Fibroblast of skin of left biceps (primary cell): ENCODE measurements at places on chromosomes 6 and 20.

- no peak for DNase-seq
Observed at GRCh38 chr6:136846046-136846445, 23.7 kb downstream of the PEX7 start.

GRCh38 chr6:70385901-70386300 lies 27.4 kb upstream of the FAM135A start:
- no peak for DNase-seq

- no peak for DNase-seq
Observed at GRCh38 chr20:9427430-9428291, 86.7 kb upstream of the LAMP5 start.

GRCh38 chr6:36118550-36119107 lies 11.7 kb upstream of the MAPK13 start:
- DNase-seq = no peak

- DNase-seq = no peak
Observed at GRCh38 chr20:50821994-50822393, 27.1 kb downstream of the BCAS4 start.

- DNase-seq = no peak
Observed at GRCh38 chr6:34938268-34938667, 49.2 kb downstream of the ANKS1A start.

DNA sequence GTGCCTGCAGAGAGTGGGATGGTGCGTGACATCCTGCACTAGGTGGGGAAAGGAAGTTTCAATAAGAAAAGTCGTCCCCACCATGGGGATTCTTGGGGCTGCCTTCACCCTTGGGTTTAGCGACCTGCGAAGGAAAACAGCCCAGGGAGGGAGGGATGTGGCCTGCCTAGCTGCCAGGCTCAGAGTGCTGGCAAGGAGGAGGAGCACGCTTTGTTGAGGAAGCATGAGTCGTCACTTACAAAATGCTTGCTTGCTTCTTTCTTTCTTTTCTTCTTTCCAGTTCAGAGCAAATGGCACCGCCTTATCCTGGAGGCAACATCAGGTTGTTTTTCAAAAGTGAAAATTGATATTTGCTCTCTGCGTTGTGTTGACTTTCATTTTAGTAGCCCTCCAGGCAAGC lies 123.2 kb downstream of the TFAP2C start:
- DNase-seq = no peak

GRCh38 chr6:130697995-130698535 lies 129.1 kb upstream of the SMLR1 start:
- no peak for DNase-seq

GRCh38 chr20:15823718-15824117 lies 749.5 kb downstream of the KIF16B start:
- DNase-seq = no peak

DNA sequence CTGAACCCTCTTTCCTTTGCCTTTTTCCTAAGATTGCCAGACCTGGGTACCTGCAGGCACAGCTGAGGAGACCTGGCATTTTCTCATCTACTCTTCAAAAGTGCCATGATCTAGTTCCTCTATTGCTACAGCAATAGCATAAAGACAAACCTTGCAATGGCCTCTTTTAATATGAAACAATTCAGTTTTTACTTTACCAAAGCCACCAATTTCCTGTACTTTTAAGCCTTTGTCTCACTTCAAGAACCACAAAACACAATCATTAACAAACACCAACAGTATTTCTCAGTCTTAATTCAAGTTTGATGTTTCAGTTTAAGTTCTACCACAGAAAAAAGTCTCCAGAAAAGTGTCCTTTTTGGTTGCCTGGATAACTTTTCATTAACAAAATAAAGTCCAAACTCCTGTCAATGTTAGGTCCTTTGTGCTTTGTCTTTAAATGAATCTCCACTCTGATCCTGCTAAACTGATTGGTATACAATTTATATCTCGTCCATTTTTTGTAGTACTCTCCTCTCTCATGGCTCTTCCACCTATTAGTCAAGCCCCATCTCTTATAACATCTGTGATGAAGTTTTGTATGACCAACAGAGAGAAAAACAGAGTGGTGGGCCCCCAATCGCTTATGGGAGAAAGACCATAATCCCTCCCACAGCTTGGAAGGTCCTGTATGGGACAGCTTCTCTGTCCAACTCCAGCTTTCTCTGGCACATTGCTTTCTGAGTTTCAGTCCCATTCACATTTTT lies 50.5 kb upstream of the THEMIS start:
- no peak for DNase-seq

DNA sequence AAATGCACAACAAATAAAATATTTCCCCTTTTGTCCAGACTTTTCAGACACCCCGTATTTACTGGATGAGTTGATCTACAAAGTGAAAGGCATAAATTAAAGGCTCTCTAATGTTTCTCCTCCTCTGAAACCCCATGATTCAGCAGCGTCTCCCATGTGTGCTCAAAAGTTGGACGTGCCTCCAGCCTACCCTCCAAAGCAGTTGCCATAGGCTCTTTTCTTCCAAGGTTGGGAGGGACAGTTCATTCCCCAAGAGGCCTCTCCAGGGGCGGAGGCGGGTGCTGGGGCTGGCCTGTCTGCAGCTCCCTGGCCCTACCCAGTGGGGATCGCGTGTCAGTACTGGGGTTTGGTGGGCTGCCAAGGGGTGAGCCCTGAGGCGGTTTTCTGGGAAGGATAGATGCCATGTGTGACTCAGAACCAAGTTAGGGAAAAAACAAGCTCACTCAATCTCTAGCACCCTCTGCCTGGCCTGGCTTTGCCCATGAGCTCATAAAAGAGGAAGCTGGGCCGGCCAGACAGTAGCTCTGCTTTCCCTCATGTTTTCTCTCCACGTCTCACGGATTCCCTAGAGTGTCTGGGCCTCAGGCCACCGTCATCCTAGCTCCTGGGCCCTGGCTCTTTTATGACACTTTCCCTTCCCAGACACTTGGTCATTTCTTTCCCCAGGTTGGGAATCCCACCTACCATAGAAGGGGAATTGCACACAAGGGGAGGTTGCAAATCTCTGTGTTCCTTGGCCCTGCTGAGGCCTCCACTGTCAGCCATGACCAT lies 8.0 kb upstream of the IER3 start:
- peak; percentile 99 for DNase-seq

DNA sequence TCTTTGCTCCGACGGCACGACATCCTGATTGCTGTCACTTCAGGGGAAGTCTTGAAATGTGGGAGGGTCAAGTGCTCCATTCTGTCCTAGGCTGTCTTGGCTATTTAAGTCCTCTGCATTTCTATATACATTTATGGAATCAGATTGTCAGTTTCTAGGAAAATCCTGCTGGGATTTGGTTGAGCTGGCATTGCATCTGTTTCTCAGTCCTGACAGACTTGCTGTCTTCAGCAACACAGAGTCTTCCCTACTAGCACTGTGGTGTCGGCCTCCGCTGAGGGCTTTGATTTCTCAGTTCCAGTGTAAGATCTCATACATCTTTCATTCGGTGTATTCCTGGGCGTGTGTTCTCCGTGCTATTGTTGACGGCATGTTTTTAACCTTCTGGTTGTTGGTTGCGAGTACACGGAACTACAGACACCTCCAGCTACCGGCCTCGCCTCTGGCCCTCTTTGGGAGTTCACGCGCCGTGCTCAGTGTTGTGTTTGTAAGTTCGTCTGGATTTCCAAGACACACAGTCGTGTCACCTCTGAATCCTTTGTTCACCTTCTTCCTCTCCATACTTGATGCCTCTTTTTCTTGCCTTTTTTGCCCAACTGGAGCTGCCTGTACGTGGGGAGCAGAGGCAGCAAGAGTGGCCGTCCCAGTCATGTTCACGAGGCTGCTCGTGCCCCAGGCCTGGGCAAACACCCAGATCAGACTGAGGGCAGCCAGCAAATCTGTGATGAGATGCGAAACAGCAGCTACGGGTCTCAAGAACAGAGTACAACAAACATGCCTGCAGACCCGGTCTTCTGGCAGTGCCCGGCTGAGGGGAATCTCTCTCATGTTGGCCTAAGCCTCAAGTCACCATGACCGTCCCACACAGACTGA lies 92.8 kb downstream of the TAF4 start:
- no peak for DNase-seq

- no peak for DNase-seq
Observed at GRCh38 chr6:7909323-7910276, 988 bp downstream of the TXNDC5 start.

- no peak for DNase-seq
Observed at GRCh38 chr6:168574699-168575195, 133.8 kb downstream of the SMOC2 start.

- no peak for DNase-seq
Observed at GRCh38 chr20:22390543-22390903, 193.8 kb downstream of the FOXA2 start.

DNA sequence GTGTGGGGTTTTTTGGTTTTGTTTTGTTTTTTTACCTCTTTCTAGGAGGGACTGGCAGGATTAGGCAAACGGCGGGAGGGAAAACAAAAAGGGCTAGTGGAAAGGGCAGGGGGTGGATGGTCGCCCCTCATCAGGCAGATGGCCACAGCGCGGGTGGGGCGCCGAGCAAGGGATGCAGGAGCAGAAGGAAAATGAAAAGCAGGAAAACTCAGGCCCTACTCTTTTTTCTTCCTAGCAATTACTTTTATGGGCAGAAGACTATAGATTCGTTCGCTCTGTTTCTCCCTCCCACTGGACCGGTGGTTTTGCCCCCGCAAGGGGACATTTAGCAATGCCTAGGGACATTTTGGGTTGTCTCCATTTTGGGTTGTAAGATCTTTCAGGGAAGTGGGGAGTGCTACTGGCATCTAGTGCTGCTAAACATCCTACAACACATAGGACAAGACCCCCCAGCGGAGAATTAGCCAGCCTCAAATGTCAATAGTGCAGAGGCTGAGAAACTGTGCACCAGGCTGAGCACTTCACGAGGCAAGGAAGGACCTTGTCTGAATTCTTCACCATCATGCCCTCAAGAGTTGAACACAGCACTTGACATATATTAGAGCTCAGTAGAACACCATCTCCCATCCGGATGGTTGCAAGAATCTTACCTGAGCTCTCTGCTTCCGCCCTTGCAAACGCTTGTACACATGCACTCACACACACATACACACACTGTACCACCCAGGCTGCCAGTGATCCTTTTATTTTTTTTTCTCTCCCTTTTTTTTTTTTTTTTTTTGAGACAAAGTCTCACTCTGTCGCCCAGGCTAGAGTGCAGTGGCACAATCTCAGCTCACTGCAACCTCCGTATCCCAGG lies 4.8 kb upstream of the ZMYND8 start:
- DNase-seq = no peak

GRCh38 chr6:160000280-160000704 lies 31.4 kb downstream of the IGF2R start:
- no peak for DNase-seq

- no peak for DNase-seq
Observed at GRCh38 chr6:44671333-44671732, 283.8 kb downstream of the CDC5L start.

GRCh38 chr20:19588241-19588640 lies 169.8 kb upstream of the RIN2 start:
- DNase-seq = no peak

DNA sequence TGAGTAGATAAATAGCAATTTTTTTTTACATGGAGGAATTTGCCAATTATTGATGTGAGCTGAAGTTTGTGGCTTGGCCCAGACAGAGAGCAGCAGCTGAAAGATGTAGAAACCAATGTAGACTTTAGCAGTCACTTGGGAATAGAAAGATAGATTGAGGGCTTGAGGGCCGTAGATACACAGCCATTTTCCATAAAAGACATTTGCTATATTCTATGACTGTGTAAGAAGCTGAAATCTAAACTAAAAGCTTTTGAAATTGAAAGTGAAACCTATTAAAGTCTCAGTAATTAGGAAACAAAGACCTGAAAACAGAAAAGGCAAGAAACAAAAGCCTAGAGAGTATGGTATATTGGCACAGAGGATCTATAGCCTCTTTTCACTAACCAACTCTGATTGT lies 332.7 kb downstream of the CENPW start:
- DNase-seq = peak; percentile 72

GRCh38 chr6:80959034-80959433 lies 793.4 kb downstream of the TENT5A start:
- DNase-seq = peak; percentile 36

DNA sequence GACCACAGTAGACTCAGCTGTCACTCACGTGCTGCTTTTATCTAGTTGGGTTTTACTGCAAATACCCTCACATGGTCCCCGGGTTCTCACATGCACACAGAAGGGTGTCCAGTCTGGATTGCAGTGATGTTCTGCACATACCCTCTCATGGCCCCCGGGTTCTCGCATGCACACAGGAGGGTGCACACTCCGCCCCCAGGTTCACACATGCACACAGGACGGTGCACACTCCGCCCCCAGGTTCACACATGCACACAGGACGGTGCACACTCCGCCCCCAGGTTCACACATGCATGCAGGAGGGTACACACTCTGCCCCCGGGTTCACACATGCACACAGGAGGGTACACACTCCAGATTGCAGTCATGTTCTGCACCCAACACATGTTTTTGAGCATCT lies 224.3 kb downstream of the ERMARD start:
- no peak for DNase-seq

DNA sequence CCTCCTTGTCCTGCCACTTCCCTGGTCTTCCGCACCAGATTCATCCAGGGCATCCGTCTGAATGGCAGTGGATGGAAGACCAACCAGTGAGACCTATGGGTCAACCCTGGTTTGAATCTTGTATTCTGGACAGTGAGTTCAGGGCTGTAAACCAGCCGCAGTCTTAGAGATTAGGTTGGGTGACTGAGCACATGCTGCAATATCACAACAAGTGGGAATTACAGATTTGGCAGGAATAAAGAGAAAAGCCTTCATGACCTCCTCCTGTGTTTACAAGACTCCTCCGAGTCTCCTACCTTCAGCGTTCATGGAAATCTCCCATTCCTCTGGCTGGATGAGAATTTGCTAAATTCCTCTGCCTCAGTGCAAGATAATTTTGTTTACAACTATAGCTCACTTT lies 9.9 kb downstream of the ECI2 start:
- no peak for DNase-seq

DNA sequence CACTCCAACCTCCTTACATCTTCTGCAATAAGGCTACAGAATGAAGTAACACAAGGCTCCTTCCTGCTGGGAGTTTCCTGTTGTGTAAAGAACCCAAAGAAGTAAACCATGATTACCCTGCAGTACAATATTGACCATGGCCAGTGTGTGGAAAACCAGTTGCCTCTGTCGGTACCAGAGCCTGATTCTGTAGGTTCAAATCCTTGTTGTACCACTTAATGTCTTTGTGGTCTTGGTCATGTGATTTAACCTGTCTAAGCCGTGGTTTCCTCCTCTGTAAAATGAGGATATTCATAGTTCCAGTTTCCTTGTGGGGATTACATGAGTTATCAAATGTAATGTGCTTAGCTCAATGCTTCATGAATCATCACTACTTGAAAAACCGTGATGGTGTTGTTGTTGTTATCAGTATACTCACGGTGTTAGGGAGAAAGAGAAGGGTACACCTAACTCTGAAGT lies 60.3 kb upstream of the PRELID3B start:
- DNase-seq = no peak

GRCh38 chr6:27059621-27060425 lies 187.7 kb upstream of the PRSS16 start:
- no peak for DNase-seq

GRCh38 chr6:15386756-15387112 lies 140.9 kb downstream of the JARID2 start:
- DNase-seq = no peak
